Activated T-helper 17 cell treated with anti-CD3 and anti-CD28 coated beads, Interleukin-2, amount 50 U/mL, for 72 hours (primary cell): ENCODE measurements at places on chromosomes 7 and 10.
A peak's percentile ranks its signal among the peaks of the same experiment; 100 is the strongest.

GRCh38 chr7:28065308-28065707 lies 115.3 kb downstream of the JAZF1 start:
- ATAC-seq: no peak

- ATAC-seq: no peak
Measured at GRCh38 chr10:75375838-75376237, 25.7 kb downstream of the ZNF503 start.

DNA sequence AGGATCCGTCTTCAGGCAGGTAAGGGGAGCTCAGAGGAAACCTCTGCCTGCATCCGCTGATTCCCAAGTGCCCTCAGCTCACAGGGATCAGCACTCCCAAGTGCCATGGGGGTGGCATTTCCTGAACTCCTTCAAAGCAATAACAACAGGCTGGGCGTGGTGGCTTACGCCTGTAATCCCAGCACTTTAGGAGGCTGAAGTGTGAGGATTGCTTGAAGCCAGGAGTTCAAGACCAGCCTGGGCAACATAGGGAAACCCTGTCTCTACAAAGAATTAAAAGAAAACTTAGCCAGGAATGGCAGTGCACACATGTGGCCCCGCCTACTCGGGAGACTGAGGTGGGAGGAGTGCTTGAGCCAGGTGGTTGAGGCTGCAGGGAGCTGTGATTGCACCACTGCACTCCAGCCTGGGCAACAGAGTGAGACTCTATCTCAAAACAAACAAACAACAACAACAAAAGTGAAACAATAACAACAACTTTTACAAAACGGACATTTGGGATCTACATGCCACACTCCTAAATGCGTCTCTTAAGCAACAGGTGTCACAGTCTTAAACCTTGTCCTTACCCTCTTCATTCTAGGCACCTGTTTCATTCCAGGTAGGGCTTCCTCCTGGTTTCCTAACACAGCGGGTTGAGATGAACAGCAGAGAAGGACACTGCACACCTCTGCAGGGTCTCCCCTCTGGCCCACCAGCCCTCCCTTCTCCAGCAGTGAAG lies 73.8 kb downstream of the PAXIP1 start:
- no peak for ATAC-seq

GRCh38 chr10:42836771-42837468 lies 54.3 kb downstream of the BMS1 start:
- no peak for ATAC-seq

DNA sequence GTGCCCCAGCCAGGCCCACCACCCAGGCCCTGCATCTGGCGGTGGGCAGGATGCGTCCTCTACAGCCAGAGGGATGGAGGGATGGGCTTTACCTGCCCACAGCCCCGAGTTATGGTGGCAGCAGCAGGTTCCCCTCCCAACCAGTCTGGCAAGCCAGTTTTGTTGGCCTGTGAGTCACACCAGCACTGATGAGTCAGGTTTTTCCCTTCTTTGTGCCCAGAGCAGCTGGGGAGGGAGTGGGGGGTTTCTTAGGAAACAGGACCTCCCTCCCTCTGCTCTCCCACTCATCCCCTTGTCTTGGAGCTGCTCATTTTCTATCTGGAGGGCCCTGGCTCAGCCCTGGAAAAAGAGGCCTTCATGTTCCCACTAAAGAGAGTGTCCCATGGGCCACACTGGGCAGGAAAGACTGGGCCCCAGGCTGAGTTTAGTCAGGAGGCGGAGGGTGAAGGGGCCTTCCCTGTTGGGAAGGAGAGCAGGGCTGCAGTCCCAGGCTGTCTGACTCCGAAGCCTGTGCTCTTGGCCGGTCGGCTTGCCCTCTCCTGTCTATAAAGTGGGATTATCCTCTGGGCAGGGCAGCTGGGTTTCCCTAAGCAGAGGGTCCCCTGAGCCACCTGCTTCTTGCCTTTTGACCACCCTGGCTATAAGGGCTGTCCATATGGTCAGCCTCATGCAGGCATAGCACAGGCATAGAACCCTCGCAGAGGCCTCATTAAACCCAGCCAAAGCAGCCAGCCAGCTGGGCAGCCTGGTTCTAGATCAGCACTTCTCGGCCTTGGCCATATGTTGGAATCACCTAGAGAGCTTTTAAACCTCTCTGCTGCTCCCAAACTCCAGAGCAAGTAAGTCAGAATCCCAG lies 30.2 kb upstream of the ANKRD2 start:
- ATAC-seq: peak; percentile 71

DNA sequence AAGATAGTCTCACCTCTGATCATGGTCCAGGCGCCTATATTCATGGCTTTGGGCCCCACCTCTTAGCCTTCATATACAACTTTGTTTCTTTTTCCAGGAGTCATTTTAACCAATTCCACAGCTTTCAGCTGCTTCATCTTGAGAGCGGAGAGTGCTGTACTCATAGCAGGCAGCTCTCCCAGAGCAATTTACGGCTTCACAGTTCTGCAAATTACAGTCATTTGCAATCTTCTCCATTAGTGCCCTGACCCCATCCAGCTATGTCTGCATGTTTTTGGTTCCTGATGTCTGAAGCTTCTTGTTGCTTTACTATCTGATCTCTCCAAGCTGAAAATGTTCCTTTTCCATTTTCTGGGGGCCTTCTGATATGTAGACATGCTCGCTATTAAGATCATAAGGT lies 18.0 kb upstream of the MEST start:
- no peak for ATAC-seq

DNA sequence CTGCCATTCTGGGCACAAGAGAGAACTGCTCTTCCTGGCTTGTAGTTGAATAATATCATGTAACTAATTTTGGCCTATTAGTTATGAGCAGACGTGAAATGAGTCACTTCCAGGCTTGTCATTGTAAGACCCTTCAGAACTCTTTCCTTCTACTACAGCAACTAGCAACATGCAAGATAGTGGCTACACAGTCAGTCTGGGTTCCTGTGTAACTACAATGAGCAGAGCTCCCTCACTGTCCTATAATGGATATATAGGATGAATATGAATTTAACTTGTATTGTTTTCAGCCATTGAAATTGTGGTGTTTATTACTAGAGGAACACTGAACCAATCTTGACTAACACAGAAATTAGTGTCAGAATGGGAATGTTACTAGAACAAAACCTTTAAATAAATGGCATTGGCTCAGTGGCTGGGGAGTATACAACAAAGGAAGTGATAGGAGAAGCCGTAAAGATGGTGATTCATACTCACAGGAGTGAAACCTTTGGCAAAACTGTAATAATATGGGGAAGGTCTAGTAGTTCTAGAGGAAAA lies 2.9 kb upstream of the MTPN start:
- ATAC-seq: peak; percentile 23

GRCh38 chr10:77374189-77374656 lies 263.4 kb downstream of the KCNMA1 start:
- ATAC-seq: no peak

- no peak for ATAC-seq
Measured at GRCh38 chr7:134842886-134843430, 63.5 kb downstream of the CALD1 start.

- no peak for ATAC-seq
Measured at GRCh38 chr10:116712519-116712918, 29.8 kb downstream of the HSPA12A start.

DNA sequence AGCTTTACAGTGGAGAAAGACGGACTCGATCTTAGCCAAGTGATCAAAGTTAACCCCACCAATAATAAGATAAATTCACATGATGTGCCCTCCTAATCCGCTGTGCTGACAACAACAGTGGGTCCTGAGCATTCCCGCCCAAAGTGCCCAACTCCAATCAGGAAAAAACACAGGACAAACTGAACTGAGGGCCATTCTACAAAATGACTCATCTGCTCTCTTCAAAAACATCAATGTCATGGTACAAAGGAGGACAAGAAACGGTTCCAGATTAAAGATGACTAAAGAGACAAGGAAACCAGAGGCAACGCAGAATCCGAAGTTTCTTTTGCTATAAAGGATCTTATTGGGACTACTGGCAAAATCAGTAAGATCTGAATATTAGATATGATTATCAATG lies 79.4 kb downstream of the CTBP2 start:
- no peak for ATAC-seq

- no peak for ATAC-seq
Measured at GRCh38 chr10:102419269-102420180, 940 bp upstream of the PSD start.

DNA sequence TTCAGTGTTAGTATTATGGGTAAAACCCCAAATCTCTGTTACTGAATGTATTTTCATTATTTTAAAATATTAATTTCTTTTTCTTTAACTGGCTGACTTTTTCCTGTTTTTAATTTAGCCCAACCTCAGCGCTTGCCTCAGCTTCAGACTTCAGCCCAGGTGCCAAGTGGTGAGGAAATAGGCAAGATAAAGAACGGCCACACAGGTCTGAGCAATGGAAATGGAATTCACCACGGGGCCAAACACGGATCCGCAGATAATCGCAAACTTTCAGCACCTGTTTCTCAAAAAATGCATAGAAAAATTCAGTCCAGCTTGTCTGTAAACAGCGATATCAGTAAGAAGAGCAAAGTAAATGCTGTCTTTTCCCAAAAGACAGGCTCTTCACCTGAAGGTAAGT lies 57.5 kb downstream of the MDFIC start:
- no peak for ATAC-seq

- ATAC-seq: no peak
Measured at GRCh38 chr7:1707756-1708595, 37.9 kb downstream of the ELFN1 start.

DNA sequence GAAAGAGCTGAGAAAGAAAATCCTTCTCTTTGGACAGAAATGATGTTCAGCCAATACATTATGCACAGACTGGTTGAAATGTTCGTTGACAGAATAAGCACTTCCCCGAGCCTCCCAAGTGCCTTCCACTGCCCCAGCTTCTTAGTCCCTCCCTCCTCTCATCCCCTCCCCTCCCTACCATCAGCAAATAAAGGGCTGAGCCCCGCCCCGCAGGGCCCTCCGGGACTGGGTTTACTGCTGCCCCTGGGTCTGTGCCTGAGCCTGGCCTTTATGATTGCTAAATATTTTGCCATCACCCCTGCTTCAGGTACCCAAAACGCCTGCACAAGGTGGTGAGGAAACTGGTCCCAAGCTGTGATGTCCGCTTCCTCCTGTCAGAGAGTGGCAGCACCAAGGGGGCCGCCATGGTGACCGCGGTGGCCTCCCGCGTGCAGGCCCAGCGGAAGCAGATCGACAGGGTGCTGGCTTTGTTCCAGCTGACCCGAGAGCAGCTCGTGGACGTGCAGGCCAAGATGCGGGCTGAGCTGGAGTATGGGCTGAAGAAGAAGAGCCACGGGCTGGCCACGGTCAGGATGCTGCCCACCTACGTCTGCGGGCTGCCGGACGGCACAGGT lies 28.1 kb downstream of the HKDC1 start:
- no peak for ATAC-seq

- no peak for ATAC-seq
Measured at GRCh38 chr10:42979181-42979580, 97.7 kb upstream of the RET start.

DNA sequence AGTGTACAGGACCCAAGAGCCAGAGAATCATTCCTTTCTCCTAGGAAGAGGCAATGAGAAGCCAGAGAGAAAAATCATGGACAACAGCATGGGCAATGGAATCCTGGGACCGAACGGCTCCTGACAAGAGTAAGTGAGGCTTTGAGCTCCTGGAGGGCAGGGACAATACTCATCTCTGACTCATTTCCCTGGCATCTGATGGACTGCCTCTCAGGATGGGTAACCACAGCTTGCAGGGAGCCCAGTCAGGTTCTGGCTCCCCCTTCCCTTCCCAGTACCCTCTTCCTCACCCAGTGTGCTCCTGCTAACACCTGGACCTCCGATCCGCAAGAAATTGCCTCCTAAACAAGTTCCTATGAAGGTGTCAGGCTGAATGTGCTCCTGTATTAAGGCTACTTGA lies 51.2 kb upstream of the SORCS3 start:
- no peak for ATAC-seq

GRCh38 chr10:33412653-33413361 lies 78.3 kb upstream of the NRP1 start:
- peak; percentile 68 for ATAC-seq

DNA sequence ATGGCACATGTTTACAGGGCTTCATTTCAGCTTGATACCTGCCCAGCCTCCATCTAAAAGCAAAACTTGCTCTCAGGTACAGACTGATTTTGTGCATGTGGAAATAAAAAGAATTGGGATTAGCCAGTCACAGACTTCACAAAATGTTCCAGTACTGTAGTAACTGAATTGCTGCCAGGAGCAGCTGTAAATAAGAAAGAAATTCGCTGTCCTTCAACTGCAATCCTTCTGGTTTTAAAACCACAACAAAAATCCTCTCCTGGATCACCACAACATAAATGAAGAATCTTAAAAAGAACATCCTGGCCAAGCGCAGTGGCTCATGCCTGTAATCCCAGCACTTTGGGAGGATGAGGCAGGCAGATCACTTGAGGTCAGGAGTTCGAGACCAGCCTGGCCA lies 3.9 kb upstream of the MIOS start:
- no peak for ATAC-seq

GRCh38 chr7:71384094-71384493 lies 252.2 kb downstream of the GALNT17 start:
- no peak for ATAC-seq

DNA sequence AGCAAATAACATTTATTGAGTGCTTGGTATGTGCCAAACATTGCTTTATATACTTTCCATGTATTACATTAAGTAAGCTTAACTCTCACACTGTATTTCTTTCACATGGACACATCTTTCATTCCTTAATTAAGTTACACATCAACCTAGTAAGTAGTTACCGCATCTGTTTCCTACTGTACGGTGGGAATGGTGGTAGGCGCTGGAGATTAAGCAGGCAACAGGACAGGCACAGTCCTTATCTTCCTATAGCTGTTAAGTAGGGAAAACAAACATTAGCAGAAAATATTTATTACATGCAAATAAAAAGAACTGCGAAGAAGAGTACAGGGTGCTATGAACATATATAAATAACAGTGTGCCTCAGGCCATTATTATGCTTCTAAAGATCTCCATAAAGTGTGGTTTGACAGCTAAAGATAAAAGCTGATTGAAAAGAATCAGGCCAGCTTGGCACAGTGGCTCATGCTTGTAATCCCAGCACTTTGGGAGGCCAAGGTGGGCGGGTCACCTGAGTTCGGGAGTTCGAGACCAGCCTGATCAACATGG lies 105.0 kb downstream of the SUGCT start:
- no peak for ATAC-seq

DNA sequence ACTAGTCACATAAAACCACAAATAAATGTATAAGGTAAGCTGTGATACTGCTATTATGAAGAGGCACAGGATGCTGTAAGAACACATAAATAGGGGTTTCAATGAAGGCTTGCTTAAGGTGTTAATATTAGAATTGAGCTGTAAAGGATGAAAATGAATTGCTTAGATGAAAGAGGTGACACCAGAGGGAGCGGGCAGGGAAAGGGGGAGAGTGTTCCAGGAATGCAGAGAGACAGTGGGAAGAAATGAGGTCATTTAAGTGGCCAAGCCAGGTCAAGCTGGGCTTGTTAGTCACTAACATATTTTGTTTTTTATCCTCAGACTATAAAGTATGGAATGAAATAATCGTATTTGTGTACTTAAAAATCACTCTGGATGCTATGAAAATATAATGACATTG lies 193.5 kb downstream of the NRG3 start:
- ATAC-seq: no peak
